ENCODE measurements at places on chromosomes 6 and 20.

DNA sequence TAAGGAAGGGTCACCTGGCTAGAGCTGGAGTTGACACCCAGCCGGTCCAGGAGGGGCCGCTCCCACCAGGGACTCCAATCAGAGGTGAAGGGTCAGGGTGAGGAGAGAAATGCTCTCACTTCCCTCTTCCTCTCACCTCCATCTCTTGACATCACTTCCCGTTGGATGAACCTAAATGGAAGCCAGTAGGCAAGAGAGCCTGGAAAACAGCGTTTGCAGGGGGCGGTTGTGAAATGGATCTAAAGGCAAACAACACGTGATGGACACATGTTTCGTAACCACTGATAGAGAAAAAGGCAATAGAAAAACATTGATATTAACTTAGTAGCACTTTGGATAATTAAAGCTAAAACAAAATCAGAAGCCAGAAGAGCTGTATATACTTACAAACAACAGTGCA, 105.6 kb upstream of the FOXA2 start:
- DNase-seq: no peak

DNA sequence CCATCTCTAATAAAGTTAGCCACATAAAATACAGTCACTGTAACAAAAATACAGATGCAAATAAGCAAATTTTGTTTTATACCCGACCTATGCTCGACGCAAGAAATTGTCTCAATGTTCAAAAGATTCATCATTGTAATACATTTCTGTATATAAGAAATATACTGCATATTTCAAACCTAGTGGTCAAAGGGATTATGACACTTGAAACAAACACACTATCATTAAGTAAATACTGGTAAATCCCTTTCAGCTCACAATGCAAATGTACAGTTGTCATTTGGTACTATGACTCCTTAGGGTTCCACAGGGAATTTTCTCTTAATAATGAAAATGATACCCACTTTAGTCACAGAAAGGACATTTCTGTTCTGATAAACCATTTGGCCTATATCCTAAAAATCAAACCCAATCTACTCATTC, 2.2 kb downstream of the HIVEP2 start:
- DNase-seq: no peak

GRCh38 chr6:26205161-26205624, 118.0 kb downstream of the HFE start:
- peak; percentile 74 for DNase-seq

DNA sequence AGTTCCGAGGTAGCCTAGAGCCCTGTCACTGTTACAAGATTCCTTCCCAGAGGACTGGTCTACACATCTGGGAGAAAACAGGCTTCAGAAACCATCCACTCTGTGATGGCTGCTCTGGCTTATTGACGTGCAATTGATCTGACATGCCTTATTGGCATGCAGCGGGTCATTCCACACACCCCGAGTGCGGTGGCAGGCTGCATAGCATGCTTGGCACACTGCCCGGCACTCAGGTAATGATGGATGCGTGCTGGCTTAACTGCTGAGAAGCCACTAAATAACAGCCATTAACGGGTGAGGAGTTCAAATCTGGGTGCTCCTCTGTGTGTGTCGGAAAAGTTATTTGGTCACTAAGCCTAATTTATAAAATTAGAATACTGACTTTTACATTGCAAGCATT, 67.9 kb upstream of the CDH4 start:
- no peak for DNase-seq

DNA sequence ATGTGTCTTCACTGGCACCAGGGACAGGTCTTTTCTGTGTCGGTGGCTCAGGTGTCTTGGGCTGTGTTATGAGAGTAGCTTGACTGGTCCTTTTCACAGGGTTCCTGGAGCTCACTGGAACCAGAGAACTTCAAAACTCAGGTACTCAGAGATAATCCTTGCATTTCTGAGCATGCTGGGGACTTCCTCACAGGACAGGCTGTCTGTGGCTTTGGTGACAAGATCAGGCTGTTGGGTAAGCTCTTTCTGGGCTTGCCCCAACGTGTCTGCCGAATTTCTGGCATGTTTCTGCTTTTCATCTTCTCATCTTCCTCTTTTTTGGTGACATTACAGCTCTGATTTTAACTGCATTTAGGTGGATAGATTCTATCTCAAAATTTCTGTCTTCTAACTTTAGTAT, 270.0 kb downstream of the CDH26 start:
- DNase-seq: no peak

GRCh38 chr6:167479301-167479700, 154.4 kb downstream of the TTLL2 start:
- DNase-seq: no peak

- DNase-seq: no peak
These were observed 227.5 kb downstream of the OTOR start for GRCh38 chr20:16975682-16976081.

DNA sequence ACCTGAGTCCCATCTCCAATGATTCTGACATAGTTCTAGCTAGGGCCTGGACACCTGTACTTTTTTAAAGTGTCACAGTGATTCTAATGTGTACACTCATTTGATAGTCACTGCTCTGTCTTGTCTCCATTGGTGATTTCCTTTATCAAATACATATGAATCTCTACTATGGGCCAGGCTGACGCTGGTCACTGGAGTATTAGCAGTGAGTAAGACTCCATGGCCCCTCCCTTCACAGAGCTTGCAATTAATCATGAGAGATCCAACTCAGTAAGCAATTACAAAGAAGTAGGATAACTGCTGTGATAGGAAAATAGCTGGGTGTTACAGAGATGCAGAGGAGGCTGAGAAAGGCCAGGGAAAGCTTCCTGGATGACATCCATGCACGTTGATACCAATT, 19.3 kb upstream of the SASH1 start:
- DNase-seq: no peak

DNA sequence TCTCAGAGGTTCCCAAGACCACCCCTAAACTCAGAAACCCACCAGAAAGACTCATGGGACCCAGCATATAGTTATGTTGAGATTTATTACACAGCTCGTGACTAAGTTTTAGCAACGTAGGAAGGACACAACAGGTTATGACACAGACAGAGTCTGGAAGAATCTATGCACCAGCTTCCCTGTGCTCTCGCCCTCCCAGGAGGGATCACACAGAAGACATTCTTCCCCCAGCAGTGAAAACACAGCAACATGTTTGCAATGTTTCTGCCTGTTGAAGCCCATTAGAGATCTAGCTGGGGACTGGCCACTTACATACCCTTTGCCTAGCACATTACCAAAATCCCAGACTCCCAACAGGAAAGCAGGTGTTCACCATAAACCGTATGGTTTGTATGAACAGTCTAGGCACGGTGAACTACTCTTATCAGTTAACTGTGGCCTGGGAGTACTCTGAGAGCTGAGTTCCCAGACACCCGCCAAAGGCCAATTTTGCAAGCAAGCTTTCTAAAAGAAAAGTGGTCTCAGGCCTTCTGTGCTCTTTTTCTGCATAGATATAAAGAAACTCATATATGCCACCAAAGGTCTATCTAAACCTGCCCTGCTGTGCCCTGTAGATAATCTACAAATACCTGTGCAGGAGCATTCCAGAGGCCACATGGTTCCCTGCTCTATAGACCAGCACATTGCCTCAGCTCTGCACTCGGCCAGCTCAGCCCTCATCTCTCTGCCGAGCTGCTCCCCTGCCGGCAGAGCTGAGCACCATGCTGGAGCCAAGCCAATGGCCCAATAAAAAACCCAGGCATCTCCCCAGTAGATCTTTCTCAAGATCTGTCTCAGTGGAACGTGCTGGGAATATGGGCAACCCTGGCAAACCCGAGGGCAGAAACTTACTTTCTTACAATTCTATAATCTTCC, 69.6 kb upstream of the SMIM28 start:
- DNase-seq: no peak

DNA sequence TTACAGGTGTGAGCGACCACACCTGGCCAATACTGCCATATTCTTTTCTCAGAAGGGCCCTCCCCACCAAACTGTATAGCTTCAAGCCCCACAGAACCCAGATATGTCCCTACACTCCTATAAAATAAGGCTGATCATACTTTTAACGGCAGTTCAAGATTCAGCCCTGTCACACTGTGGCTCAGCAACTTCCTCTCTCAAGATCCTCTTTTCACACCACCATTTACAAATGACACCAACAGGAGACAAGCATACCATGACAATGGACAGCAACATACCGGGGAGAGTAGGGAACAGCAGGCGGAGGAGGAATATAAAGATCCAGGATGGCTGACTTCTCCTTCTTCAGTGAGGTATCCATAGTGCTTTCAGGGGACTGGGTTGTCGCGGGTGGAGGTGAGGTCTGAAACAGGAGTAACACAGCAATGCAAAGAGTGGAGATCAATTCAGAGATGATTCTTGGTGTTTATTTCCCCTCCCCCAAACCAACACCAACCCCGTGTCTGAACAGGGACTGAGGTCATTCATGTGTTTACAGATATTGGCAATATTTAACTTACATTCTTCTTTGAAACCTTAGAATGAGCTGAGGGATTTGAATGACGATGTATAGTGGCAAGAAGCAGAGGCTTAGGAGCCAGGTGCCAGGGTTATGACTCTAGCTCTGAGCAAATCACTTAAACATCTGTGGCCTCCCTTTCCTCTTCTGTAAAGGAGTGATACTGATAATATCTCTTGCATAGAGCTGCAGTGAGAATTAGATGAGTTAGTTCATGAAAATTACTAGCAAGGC, 57.6 kb upstream of the IPCEF1 start:
- no peak for DNase-seq

DNA sequence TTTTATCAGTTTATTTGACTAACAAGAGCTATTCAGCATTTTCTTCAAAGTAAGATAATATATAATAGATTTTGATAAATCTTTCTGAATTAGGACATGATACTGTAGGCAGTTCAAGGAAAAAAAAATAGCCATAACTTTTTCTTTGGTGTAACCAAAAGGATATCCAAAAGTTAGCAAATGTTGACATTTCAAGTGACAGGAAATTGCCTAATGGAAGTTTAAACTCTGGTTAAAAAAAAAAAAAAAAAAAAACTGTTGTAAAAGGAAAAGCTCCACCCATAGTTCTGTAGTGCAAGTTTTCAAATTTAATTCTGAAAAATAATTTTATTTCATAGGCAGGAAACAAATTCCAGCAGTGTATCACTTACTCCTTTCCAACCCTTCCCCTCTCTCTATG, 18.8 kb downstream of the HEBP2 start:
- DNase-seq: no peak

DNA sequence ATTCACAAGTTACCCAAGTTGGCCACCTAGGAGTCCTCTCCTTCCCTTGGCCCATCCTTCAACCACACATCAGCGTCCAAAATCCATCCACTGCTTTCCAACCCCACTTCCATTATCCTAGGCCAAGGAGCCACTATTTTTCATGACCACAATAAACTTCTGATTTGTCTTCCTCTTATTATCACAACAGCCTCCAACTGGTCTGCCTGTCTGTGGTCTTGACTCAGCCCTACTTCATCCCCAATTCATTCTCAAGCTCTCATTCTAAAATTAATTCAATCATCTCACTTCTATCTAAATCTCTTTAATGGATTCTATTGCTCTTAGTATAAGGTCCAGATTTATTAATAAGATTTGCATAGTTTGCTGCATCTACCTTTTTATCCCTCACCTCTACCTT, 189.0 kb upstream of the PRDM1 start:
- DNase-seq: no peak

DNA sequence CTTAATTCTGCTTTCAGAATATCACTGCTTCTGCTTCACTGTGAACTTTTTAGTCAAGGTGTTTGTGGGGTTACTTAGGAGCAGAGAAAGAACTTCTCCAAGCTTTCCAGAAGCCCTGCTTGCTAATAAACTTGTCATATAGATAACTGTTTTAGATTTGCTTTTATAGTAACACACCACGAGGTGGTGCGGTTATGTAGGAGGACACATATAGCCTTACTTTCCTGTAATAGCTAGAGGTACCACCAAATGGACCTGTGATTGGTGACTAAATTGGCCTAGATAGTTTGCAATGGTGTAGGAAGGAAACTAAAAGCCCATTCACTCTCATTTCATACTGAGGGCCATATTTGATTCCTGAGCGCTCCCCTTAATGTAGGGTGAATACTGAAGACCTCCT, 52.3 kb upstream of the BCLAF1 start:
- no peak for DNase-seq

GRCh38 chr20:8718279-8718678, 350.6 kb upstream of the PLCB4 start:
- DNase-seq: no peak

DNA sequence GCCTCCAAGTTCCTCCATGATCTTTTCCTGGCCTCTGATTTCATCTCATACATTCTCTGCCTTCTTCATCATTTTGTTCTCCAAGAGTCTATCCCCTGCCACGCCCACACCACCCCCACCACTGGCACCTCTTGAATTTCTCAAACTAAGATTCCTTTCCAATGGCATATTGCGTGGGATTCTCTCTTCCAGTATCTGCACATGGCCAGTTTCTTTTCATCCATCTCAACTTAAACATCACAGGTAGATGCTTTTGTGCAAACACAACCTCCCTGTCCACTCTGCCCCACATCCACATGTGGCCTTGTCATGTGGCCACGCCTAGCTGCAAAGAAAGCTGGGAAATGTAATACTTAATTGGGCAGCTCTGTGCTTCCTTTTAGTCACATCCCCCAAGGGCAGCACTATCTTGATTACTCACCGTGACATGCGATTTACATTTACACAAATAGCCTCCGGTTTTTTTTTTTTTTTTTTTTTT, 33.4 kb upstream of the ZMYND8 start:
- no peak for DNase-seq

GRCh38 chr6:33492093-33492492, 37.7 kb downstream of the ZBTB9 start:
- no peak for DNase-seq

- no peak for DNase-seq
These were observed 236.8 kb upstream of the RREB1 start for GRCh38 chr6:6870921-6871320.

GRCh38 chr6:166872531-166873009, 83.8 kb downstream of the RNASET2 start:
- no peak for DNase-seq

- DNase-seq: no peak
These were observed 118.9 kb upstream of the CEP85L start for GRCh38 chr6:118770112-118770788.

GRCh38 chr6:170172825-170173256, 118.0 kb downstream of the DLL1 start:
- DNase-seq: no peak

DNA sequence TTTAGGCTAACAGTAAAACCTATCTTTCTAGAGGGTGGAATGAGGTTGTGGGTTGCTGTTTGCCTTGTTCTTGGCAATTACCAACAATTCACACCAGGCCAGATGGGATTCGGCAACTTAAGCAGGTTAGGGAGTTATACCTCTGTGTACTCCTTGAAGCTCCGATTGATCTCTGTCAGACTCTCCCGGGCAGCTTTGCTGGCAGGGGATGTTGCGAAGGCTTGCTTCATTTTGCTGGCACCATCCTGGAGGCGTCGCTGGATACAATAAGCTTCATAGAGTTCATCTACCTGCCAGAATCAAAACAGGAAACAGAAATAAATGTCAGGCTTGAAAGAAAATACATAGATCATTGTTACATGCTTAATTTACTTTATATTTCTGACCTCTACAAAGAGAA, 66.4 kb upstream of the ARMH2 start:
- no peak for DNase-seq
